ENCODE measurements at places on chromosomes 2 and 18.

GRCh38 chr2:170148161-170148560, 29.8 kb upstream of the MYO3B start:
- DNase-seq, result no peak

DNA sequence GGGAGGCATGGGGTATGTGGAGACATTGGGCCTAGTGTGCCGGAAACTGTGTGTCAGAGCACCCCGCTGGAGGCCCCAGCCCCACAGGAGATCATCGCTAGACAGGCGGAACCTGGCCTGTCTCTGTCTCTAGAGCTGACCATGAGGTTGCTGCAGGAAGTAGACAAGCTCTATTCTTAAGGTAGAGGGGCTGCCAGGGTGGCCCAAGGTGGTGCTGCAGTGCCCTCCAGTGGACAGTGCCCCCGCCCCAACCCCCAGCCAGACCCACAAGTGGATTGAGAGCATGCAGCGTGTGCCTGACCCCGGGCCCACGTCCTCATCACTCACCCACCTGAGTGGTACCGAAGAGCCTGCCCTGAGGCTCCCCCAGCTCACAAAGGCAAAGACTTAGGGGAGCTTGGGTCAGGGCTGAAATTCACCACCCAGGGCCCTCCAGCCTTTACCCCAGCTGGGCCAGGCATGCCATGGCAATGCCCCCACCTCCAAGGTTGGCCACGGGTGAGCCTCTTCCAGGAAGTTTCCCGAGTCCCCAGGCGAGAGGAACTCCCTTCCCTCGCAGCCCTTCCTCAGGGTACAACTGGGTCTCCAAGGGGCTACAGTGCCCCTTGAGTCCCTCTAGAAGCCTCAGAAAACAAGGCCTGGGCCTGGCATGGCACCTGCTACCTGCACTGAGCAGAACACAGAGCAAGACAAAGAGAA, 155.0 kb downstream of the TTC32 start:
- peak; percentile 34 for DNase-seq

DNA sequence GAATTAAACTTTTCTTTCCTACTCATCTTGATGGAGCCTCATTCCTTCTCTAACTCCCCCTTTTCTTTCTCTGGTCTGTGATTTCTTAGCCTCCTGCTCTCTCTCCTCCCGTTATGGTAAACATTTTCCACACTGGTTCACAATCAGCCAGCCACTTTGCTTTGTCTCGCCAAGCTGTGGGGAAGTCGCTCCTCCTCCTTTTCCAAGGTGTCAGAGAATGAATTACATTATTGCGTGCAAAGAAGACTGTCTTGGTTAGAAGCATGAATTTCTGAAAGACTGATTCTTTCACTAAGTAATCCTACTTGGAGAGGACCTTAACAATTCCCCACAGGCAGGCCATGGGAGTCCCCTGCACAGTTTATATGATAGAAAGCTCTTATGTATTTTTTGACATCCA, 46.1 kb downstream of the RASGRP3 start:
- no peak for DNase-seq

DNA sequence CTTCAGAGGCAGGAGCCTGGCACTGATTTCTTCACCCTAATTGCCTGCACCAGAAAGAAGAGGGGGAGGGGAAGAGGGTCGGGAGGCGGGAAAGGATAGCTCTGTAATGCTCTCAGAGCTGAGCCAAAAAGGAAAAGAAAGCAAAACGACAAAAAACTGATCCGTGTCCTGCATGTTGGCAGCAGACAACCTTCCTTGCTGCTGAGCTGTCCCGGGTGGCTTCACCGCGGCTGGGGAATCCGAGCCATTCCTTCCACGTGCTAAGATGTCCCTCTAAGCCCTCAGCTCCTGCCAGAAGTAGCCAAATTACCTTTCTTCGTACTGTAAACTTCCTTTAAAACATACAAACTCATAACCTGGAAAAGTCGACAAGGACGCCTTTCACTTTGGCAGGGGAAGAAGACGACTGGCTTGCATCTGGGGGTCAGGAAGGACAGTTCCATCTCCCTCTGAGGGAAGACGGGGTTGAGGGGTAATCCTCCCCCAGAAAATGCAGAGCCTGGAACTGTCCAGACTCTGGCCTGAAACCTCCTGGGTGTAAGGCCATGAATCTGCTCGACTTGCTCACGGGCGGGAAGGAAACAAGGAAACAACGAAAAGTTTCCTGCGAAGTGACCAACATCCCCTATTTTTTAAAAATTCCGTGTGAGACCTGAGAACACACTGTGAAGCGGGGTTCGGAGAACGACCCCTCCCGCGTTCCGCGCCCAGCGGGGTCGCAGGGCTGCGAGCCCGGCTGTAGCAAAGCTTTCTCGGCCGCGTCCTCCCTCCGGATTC, 7.7 kb downstream of the OTX1 start:
- no peak for DNase-seq

GRCh38 chr2:41932241-41933045, 115.4 kb upstream of the PKDCC start:
- DNase-seq, result no peak

GRCh38 chr2:196329959-196330358, 158.6 kb upstream of the STK17B start:
- no peak for DNase-seq

DNA sequence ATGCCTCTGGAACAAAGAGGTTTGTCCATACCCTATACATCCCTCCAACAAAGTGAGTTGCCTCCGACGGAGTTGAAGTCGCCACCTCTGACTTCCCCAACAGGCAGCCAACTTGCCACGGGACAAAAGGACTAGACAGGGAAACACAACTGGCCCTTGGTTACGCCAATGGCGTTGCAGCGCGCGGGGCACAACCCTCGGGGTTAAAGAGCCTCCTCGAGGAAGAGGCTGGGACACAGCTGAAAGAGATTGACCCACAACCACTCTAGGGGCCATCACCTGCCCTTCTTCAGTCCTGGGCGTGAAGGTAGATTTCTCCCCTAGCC, 545 bp downstream of the GTF3C2 start:
- DNase-seq, result peak; percentile 42

DNA sequence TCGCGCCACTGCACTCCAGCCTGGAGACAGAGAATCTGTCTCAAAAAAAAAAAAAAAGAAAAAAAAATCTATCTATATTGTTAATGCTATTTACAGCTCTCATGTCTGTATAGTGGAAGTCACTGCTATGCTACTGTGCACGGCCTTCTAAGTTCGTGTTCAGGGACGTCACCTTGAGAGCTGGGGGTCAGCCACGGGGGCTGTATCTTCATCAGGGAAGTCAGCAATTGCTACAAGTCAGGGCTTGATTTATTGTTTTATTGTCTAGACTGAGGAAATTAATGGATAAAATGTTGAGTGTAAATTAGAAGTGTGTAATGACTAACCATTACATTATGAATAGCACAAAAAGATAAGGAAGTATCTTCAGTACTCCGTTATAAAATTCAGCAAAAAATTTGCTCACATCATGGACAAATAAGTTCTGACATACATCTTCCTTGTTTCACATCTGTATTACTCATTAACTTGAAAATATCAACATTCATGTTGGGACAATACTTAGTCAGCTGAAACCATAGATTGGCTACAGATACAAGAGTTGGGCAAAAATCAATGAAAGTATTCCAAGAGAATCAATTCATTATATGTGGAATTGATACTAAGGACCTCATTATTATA, 136.6 kb upstream of the SEC11C start:
- DNase-seq, result no peak

Measured in SHP77 (cell line).